ENCODE measurements at places on chromosomes 11 and 22. TPM values are rescaled to one million over a fixed set of nuclear protein-coding genes. Genes with fewer than 3 reads are reported as not detected.

The C11orf16 gene
- not detected for total RNA-seq

The TYR gene
- not detected for total RNA-seq

The MSANTD4 gene
- 13.8 TPM for total RNA-seq

The FJX1 gene
- total RNA-seq = 26.6 TPM
